ENCODE measurements at places on chromosomes 6 and 20. TPM values are rescaled to one million over a fixed set of nuclear protein-coding genes. Genes with fewer than 3 reads are reported as not detected.

METTL24 gene
- total RNA-seq = not detected

PAK5 gene
- total RNA-seq = not detected

NRSN1 gene
- not detected for total RNA-seq

CDSN gene
- not detected for total RNA-seq

- DNase-seq = no peak
Observed at GRCh38 chr6:88477413-88477812, 311.3 kb upstream of the CNR1 start.

GRCh38 chr6:4352322-4352669, 216.9 kb upstream of the ECI2 start:
- DNase-seq = no peak

- no peak for DNase-seq
Observed at GRCh38 chr6:147053311-147053921, 150.8 kb upstream of the STXBP5 start.

GRCh38 chr6:118186672-118187567, 279.9 kb downstream of the SLC35F1 start:
- no peak for DNase-seq

DNA sequence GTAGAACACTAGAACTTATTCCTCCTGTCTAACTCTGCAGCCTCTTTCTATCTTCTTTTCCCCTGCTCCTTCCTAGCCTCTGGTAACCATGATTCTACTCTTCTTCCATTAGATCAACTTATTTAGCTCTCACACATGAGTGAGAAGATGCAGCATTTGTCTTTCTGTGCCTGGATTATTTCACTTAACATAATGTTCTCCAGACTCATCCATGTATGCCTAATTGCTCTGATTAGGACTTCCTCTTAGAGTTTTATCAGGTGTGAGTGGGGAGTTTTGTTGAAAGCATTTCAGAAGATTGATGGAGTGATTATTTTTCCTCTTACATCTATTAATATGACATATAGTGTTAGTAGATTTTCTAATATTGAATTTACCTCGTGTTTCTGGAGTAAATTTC, 140.4 kb downstream of the CDKAL1 start:
- no peak for DNase-seq

DNA sequence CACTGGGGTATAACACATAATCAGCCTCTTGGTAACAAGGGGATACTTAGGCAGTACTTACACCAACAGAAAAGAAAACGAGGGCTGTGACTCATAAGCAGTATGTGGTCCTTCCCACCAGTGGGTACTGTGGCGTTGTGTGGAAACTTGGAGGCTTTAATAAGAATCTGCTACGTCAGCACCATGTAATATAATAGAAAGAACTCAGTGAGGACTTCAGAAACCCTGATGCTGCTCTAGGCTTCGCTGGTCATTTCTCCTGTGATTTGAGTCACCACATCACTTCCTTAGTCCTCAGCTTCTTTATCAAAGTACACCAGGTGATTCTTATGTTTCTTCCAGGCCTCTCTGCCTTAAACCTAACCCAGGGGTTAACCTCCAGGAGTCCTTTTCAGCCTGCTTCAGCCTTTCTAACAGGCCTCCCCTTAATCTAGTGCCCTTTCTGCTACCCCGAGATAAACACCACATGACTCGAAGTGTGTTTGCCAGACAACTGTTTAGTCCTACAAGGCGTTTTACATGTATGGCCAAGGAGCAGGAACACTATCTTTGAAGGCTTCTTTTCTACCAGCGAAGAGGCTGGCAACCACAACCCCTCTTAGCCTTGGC, 68.5 kb downstream of the FYN start:
- peak; percentile 68 for DNase-seq

DNA sequence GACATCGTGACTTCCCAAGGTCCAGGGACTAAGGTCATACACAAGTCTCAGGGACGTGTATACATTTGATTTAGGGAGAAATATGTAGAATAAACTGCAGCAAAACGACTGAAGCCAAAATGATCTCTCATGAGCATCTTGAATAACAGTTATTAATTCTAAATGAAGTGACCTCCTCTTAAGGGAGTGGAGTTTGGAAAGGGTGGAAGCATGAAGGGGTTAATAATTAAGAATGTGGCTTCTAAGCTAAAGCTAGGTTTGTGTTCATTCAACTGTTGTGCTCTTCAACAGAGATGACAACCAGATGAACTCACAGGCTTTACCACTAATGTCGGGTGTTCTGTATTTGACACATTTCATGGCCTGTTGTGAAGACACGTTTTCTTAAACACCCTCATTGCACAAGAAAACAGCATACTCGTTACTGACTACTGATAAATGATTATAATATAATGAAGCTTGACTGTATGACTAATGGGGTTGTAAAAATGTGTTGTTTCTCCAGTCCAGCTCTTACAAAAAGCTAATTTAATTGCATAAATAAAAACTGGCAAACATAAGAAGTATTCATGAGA, 1.5 kb downstream of the PPP1R14C start:
- no peak for DNase-seq

- no peak for DNase-seq
Observed at GRCh38 chr6:45712786-45713185, 302.9 kb downstream of the CLIC5 start.

- no peak for DNase-seq
Observed at GRCh38 chr6:168132531-168133167, 53.6 kb upstream of the FRMD1 start.

DNA sequence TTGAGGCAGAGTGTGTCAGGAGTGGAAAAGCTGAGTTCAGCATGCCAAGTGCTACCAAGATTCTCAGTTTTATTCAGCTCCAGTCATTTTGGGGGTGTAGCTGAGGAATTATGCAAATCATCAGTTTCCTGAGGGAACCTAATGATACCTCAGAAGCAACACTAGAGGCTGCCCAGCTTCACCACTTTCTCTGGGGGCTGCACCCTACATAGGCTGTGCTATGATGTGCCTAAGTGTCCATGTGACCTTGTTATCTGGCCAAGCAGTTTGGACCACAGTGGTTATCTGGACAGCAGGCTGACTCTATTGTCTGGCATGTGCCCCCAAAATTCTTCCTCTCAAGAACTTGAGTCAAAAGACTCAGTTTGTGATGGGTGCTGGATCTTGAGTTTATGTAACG, 374.6 kb upstream of the SYNCRIP start:
- DNase-seq = no peak

DNA sequence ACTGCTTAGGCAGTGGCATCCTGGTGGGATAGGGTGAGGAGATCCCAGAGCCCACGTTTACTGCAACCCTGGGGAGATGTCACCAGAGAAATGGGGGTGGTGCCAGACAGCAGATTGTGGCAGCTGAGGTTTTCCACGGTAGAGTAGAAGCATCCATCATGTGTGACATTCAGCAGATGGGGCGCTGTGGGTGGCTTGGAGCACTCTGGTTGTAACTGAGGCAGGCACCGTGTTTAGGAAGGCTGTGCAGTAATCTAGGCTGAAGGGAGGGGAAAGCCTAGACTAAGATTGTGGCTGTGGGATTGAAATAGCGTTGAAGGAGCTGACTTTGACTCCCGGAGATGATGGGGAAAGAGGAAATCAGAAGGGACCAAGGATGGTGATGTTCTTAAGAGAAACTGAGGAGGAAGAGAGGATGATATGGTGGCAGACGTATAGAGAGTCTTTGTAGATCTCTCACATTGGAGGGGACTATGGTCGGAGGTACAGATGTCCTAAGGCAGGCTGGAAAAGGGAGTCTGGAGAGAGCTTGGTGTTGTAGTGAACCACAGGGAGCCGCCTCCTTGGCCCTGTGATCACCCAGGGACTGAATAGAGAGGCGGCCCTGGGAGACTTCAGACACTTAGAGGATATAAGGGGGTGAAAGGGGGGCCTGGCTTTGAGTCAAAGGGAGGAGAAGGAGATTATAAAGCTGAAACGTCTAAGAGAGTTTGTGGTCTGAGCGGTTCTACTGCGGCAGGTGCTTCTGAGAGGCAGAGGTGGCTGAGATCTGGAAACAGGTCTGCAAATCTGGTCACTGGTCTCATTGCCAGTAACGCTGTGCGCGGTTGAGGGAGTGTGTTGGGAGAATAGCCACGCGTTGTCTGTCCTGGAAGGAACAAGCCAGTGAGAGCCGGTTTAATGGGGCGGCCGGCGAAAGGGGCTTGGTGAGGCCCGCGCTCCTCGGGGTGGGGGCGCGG, 792 bp upstream of the MICA start:
- no peak for DNase-seq

DNA sequence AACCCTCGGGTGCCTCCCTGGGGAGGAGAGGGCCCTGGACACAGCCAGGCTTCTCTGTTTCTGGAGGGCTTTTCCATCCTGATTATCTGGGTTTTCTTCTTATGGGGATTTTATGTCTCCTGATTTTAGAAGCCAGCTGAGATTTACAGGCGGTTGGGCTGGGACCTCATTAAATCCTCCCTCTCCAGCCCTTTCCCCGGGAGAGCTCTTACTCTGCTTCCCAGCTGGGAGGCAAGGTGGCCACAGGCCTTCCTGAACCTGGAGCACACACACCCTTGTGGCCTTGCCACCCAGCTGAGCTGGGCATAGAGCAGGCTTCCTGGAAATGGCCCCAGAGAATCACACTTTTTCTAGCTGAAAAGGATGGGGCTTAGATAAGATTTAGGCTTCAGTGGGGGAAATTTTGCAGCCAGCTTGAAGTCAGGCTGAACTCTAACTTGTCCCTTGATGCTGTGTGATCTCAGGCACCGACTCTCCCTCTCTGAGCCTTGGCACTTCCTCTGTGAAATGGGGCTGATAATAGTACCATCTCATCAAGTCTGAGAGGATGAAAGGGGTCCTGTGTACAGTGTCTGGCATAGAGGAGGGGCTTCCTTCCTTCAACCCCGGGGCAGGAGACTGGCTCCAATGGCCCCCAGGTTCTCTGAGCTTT, 16.6 kb downstream of the VSTM2L start:
- DNase-seq = no peak

GRCh38 chr6:90611543-90612312, 24.9 kb upstream of the MAP3K7 start:
- no peak for DNase-seq
